NCI-H187 treated with DMSO at 0.1 percent for 48 hours (cell line): ENCODE measurements at places on chromosomes 11 and 22.

DNA sequence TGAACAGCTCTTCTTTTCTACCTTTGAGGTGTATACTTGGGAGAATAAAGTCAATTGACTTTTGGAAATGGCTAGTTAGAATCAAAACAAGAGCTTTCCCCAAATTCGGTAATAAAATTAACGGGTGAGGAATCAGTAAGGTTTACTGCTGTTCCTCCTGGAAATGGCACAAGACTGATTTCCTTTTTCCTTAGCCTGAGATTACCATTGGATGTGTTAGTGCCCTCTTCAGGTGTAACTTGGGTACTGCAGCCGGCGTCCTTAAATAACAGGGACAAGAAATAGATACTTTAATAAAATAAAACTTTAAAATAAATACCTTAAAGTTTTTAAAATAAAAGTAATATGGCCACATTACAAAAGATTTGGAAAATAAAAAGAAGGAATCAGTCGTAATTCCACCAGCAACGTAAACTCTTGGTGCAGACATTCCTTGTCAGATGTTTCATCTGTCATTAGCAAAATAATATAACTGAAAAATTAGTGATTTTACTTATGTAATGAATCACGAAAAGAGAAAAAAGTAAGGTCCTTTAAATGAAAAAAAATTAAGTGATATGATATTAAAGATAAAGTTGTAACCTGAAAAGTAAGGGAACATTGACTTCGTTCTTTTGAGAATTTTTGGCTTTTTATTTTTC, 29.7 kb downstream of the ZFTA start:
- DNase-seq: peak; percentile 8

GRCh38 chr11:131880316-131880715, 509.9 kb downstream of the NTM start:
- DNase-seq: no peak

DNA sequence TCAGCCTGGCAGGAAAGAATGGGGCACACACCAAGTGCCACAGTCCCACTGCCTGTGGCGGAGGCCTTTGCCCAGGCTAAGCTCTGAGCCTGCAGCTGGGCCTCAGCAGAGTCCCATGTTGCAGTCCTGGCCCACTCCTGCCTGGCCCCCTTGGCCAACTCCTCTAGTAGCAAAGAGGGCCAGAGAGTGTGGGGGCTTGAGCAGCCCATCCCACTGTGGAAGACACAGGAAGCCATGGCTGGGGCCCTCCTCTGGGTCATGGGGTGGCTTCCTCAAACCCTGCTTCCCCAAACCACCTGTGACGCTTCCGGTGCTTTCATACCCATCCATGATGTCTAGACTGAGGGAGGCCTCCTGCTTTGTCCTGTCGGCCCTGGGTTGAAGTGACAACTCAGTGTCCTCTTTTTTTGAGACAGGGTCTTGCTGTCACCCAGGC, 5.8 kb downstream of the RPS19BP1 start:
- DNase-seq: no peak

GRCh38 chr11:133842730-133843129, 2.6 kb downstream of the SPATA19 start:
- DNase-seq: no peak

GRCh38 chr11:121539000-121539399, 86.2 kb upstream of the SORL1-AS1 start:
- DNase-seq: no peak

- no peak for DNase-seq
These were observed 30.6 kb upstream of the PIK3C2A start for GRCh38 chr11:17238377-17238776.

DNA sequence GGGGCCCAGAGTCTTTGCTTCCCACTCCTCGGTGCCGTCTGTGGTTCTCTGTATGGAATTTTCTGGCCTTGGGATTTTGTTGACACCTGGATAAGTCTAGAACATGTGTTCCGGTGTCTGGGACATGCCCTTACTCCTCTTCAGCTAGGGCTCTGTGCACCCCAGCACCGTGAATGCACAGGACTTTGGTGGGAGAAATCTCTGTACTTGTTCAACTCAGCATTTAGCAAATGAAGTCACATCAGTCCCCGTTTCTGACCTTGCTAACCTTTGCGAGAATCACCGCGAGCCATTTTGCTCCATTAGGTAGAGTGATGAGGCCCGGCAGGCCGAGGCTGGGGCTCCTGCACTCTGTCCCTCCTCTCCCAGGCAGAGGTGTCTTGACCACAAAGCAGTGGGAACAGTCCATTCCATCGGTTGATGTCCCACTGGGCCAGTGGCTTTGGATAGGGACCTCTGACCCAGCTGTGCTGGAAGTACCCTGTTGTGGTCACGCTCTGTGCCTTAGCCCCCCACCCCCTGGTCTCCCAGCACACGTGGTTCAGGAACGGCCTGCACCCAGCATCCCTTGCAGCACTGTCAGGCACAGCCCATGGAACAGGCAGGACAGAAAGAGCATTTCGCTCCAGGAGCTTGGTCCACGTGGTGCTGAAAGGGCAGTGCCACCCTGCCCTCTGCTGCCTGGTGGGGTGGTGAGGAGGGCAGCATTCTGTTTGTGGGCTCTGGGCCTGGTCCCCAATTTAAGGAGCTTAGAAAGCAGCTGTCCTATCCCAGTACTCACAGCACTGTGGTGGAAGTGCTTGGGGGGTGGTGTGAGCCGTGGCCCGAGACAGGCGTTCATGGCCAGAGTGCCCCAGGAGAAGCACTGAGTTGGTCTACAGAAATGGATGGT, 73.4 kb downstream of the MED15 start:
- DNase-seq: no peak

- no peak for DNase-seq
These were observed 11.5 kb downstream of the PMM1 start for GRCh38 chr22:41578114-41578513.

DNA sequence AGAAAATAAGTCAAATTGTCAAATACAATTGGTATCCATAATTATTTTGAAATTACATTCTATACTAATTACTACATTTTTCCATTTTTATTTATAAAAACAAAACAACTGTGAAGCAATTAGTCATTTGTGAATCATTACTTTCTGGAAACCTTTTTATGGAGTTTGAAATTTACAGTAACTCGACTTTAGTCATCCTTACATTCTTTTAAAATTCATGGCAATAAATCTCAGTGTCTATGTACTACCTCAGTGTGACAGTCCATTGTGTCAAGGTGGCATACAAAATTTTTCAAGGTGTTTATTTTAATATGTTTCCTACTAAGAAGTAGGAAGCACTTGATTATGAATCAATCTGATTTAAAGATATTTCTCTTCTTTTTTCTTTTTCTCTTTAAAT, 1949.4 kb upstream of the RAG2 start:
- no peak for DNase-seq

- no peak for DNase-seq
These were observed 6.5 kb downstream of the HBG1 start for GRCh38 chr11:5242933-5243815.

DNA sequence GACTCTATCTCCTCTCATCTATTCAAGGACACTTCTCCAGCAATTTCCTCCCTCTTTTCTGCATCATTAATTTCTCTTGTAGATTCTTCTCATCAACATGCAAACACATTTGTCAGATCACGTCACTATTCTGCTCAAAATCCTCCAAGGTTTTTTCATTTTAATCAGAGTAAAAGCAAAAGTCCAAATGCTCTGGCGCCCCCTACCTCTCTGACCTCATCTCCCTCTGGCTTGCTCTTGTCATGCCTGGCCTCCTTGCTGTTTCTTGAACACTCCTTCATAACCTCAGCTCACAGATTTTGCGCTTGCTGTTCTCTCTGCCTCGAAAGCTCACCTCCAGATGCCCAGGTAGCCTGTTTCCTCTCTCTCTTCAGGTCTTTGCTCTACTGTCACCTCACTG, 22.4 kb downstream of the RTCB start:
- DNase-seq: no peak

- DNase-seq: no peak
These were observed 14.8 kb upstream of the SPATA19 start for GRCh38 chr11:133860151-133860550.

- peak; percentile 30 for DNase-seq
These were observed 63.5 kb upstream of the DRD2 start for GRCh38 chr11:113538451-113539412.

DNA sequence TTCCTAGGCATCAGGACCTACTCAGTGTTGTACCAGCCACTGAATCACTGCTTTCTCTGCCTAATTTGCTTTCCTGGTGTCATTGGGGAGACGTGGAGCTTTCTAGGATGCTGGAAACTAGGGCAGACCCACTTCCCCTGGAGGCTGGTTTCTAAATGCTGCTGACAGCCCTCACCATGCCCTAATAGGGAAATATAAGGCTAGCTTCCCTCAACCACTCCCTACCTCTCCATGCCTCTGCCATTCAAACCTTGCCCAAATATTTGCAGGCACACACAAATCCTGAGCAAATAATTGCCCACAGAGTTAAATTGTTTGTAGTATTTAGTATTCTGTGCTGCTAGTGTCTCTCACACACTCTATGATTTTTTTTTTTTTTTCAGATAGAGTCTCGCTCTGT, 310.2 kb downstream of the DDX10 start:
- no peak for DNase-seq
